Jurkat, Clone E6-1 (cell line): ENCODE measurements at places on chromosomes 2 and 18.

DNA sequence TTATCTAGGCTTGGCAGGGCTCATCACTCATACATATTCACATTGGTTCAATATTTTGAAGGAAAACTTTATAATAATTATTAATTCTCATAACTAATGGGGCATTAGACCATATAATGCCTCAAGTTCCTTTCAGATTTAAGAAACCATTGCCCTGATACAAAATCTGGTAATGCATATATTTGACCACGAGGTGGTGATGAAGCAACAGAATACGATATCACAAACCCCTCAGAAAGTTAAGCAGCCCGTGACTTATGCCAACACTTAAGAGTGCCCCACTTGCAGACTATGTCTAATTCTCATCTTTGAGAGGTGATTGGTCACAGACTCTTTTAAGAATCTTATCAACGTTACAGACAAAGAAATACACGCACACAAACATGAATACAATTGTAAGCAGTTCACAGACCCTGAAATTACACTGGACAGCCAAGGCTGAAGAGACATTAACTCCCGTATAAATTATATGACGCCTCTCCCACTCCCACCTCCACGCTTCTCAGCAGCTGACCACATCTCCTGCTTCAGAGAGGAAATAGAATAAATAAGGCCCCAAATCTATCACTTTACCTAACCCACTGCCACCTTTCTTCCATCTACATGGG lies 20.7 kb upstream of the DNAH6 start:
- peak; percentile 68 for DNase-seq

DNA sequence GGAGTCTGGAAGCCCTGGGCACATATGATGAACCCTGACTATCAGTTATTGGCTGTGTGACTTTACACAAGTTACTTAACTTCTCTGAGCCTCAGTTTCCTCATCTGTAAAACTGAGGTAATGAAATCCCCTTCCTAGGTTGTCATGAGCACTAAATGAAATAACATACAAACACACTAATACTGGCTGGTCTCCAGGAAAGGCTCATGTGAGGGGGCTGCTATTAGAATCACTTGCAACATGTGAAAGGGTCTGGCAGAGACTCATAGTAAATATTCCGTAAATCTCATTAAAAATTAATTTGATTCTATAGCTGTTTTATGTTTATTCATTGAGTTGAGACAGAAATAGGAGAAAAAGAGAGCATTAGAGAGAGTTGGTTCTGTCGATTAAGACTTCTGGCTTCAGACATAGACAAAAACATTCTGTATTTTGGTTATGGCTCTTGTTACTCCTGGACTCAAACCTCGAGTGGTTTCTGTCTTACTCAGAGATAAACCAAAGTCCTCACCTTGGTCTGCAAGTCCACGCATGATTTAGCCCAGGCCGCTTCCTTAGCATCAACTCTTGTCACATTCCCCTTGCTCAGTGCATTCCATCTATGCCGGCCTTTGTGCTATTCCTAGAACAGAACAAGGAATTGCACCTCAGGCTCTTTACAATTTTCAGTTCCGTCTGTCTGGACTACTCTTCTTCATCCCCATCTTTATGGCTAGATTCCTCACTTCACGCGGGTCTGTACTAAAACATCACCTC lies 139.1 kb downstream of the NXPH2 start:
- no peak for DNase-seq

GRCh38 chr2:1973636-1974035 lies 229.3 kb upstream of the PXDN start:
- DNase-seq = no peak

- DNase-seq = no peak
These were observed 46.9 kb upstream of the CD28 start for GRCh38 chr2:203659331-203660049.

DNA sequence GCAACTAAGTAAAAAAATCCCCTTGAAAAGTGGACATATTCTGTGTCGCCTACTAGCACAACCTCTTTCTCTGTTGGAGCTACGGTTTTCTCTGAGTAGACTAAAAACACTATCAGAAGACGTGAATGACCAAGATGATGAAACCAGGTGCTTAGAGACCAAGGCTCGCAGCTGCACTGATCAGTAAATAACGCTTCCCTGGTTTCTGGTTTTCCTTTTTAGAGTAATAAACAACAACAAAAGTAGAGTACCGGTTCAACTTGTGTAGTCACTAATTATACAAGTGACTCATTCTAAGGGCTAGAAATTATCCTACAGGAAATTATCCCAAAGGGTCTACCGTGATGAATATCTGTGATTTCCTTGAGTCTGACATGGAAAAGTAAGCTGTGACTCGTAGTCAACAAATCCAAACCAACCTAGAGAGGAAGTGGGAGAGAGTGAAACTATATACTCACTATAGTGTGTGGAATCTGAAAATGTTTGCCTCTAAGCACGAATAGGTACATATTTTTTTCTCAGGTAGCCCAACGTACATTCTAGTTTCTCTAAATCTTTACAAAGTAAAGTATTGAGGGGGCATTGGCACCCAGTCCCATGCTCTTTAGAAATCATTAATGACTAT lies 17.8 kb downstream of the RASGRP3 start:
- DNase-seq = no peak

DNA sequence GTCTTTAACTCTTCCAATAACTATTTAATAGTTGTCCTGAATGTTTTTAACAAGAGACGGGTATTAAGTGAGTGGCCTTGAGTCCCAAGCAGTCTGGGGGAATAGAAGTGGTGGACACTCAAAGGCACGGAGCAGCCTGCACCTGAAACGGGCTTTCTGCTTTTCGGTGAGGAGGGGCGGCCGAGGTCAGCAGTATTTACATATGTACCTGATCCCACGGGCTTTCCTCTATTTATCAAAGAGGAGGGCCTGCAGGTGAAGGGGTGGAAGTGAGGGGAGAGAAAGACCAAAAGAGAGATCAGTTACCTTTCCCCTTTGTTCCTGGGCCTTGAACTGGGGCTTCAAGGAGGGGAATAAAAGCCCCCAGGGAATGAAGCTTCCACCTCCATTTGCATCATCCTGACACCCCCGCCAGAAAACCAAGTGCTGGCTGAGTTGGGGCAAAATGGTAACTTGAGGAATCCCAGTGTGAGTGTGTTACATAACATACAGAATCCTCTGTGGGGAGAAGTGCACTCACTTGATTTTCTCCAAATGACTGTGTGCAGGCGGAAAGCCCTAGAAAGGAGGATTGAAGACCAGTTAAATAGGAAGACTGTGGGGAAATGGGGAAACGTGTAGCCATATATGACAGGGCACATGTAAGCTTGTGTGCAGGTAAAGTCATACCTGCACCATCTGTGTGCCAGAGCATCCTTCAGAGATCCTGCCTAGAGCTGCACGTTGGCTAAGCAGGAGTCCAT lies 12.4 kb downstream of the POU3F3 start:
- no peak for DNase-seq

DNA sequence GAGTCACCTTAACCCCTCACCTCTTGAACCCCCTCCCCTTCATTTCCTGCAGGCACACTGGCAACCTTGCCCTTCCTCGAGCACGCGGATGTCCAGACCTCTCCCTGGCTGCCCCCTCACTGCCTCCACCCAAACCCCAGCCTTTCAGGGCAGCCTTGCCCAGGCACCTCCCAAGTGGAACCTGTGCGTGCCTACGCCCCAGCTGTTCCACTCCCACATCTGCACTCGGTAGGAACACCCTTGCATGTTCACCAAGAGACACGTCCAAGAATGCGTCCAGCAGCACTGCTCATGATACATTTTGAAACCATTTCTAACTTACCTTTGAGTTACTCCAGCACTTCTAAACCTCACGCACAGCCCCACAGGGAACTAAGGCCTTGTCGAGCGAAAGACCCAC lies 93.8 kb upstream of the YWHAQ start:
- DNase-seq = no peak

- peak; percentile 9 for DNase-seq
These were observed 75.6 kb upstream of the APCDD1 start for GRCh38 chr18:10378688-10379420.

DNA sequence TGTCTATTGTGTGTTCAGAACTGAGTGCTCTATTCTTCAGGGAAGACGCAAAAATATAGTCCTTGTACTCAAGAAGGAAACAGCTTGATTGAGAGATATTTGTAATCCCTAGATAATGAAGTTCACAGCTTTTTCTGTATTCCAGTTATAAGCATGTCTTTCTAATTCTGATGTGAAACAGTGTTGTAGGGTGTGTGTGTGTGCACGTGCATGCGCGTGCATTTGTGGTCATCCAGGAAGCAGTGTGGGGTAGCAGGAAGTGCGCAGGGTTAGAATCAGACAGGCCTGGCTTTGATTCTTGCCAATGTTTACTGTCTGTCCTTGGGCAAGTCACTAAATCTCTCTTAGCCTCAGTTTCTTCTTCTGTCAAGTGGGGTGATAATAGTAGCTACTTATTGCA lies 87.9 kb downstream of the NPAS2 start:
- DNase-seq = peak; percentile 34

DNA sequence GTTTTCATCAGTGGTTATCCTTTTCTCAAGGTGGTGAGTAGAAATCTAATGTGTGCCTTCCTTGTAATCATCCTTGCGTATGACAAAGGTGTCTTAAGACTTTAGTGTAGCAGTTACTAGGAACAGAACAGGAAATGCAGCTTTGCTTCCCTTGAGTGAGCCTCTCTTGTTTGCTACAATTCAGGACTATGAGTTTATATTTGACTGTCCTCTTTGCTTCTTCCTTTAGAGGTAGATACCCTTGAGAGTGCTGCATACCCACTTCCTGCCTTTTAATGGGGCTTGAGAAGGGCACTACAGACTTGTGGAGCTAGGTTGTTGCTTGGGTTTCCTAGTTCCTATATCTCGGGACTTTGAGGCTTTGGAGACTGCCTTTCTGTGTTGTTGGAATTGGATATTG lies 3.8 kb downstream of the KCNJ13 start:
- peak; percentile 50 for DNase-seq

DNA sequence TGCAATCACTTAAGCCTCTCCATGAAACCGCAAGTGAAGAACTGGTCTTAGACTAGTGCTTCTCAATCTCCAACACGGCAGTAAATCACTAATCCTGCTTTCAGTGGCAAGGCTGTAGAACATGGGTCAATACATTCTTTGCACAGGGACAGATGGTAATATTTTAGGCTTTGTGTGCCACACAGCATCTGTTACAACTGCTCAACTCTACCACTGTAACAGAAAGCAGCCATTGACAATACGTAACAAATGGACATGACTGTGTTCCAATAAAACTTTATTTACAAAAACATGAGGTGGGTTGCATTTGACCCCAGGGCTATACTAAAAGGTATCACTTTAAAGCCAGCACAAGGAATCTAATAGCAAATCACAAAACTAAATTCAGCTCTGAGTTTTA lies 51.1 kb downstream of the RNF152 start:
- no peak for DNase-seq

DNA sequence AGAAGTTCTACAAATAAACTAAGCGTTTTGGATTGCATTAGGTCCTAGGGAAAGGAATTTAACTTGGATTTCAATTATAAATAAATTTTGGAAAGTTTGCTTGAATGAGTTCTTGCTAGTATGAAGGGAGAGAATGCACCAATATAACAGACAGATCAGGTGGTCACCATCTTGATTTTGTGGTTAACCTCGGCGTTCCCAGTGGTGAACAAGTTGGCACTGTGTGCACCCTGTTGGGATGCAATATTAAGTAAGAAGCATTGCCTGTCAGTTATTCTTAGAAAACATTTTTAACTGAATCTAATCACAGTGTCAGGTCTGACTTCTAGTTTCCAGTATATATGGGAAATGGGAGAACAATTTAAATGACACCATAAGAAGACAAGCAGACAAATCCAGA lies 673.4 kb downstream of the SLC4A3 start:
- peak; percentile 2 for DNase-seq

- DNase-seq = no peak
These were observed 192.1 kb downstream of the MBD2 start for GRCh38 chr18:54032412-54032811.

DNA sequence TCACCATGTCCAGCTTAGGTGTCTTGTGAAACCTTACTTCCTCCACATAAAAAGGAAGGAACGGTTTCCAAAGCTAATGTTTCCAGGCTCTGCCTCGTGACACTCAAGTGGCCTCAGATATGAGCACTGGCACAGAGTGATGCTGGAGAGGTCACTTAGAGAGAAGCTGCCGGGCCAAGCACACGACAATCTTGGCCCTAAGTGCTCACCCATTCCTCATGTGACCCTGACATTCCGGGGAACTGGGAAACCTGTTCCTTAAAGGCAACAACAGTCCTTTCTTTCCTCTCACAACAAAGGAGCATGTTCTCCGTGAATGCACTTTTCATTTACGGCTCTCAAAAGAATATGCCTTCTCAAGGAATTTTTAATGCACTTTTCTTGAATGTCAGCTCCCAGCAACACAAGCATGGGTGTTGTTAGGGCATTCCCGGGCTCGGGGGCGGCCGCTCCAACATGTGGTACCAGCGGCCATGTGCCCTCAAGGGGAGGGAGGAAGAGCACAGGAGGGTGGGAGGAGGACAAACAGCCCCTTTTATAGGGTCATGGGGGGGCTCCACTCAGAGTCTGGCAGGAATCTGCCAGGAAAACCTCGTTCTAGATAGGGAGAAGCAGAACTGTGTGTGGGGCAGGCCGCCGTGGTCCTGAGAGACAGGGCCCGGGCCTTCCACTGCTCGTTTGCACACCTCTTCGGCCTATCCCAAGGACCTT lies 118.6 kb downstream of the MBP start:
- no peak for DNase-seq

- DNase-seq = peak; percentile 53
These were observed 41.7 kb upstream of the MALL start for GRCh38 chr2:110157153-110157793.

DNA sequence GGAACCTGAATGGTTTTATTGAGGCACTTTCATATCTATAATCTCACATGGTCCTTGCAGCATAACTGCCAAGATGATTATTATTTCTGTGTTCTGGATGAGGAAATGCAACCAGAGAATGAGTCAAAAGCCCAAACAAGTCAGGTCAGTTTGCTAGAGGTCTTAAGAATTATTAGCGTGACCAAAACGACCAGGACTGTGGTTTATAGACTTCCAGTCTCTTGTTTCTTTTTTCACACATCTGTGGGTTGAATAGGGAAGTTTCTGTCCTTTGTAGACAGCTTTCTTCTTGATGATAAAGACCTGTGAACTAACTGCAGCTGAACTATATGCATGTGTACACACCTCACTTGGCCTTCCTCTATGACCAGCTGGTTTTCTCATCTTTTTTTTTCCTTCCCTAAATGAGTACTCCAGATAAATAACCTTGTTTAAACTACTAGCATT lies 13.9 kb downstream of the ADAM23 start:
- DNase-seq = no peak

DNA sequence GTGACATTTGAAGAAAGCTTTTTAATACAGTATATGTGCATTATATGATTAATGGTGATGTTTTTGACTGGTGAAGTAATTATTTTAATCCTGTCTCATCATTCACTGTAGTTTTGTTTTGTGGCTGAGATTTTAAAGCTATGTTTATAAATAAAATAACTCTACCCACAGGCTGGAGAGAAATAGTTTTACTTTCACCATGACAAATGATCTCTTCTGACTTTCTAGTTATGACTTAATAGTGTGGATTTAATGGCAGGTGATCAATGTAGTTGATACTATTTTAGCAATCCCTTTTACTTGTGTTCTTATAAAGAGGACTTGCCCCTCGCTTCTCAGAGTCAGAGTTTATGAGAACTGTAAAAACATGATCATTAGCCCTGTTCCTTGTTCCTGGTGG lies 289.5 kb upstream of the SIX3 start:
- no peak for DNase-seq
